ENCODE measurements at places on chromosomes 3 and 15. TPM values are rescaled to one million over a fixed set of nuclear protein-coding genes. Genes with fewer than 3 reads are reported as not detected.

The C3orf85 gene
- not detected for total RNA-seq

The HYAL1 gene
- 0.28 TPM for total RNA-seq

The CLDN11 gene
- total RNA-seq: not detected

The SLC15A2 gene
- total RNA-seq: 0.95 TPM

The TRANK1 gene
- total RNA-seq: 2.3 TPM

The PLA2G4E gene
- total RNA-seq: not detected

The PIERCE2 gene
- total RNA-seq: not detected

The TMC3 gene
- total RNA-seq: not detected

The FBXO40 gene
- total RNA-seq: not detected

DNA sequence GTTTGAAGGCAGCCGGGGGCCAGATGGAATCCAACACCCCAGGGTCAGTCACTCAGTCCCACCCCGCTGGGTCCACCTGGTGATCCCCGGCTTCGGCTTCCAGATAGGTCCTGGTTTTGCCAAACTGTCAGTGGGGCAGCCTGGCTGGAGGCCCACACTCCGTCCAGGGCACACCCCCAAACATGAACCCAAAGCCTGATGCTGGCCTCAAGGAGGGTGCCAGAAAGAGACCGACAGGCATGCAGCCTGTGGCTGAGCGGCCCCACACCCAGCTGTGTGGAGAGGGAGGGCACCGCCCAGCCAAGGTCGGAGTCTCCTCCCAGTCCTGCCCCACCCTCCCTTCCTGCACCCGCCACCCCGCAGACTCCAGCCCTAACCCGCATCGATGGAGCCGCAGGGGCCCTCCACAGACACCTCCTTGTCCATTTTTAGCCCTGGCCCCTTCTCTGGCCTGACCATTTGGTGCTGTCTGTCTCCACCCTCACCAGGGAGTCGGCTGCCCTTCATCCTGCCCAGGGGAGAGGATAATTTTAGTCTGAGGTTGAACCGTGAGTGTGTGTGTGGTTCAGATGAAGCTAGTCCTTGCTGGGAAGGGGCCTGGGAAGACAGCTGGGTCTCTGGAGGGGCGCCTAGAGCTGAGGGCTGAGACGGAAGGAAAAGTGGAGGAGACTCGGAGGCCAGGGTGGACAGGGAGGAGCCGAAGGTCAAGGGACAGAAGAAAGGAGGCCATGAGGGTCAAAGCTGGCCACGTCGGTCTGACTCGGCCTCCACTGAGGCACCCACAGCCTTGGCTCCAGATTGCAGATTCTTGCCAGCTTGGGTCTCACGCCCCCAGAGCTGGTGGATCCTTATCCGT lies 23.1 kb downstream of the TNK2 start:
- DNase-seq: no peak
- peaks cover 23% of the 10 kb centered on the region for H3K36me3 ChIP-seq
- no peaks in the 10 kb centered on the region for H3K4me1 ChIP-seq
- no peak overlapping the region for H3K4me3 ChIP-seq
- no peak overlapping the region for H3K27ac ChIP-seq

GRCh38 chr3:111070772-111071256 lies 802 bp upstream of the NECTIN3 start:
- H3K4me3 ChIP-seq: peak overlapping the region; percentile 94
- DNase-seq: peak; percentile 73
- peaks cover 30% of the 10 kb centered on the region for H3K4me1 ChIP-seq
- H3K27ac ChIP-seq: peak overlapping the region; percentile 87
- no peaks in the 10 kb centered on the region for H3K36me3 ChIP-seq

- H3K4me3 ChIP-seq: no peak overlapping the region
- H3K27ac ChIP-seq: no peak overlapping the region
- H3K4me1 ChIP-seq: peaks cover 3% of the 10 kb centered on the region
- no peaks in the 10 kb centered on the region for H3K27me3 ChIP-seq
Measured at GRCh38 chr3:27570421-27571106, 86.4 kb upstream of the SLC4A7 start.

GRCh38 chr3:163490119-163490518 lies 1588.2 kb downstream of the SI start:
- H3K4me1 ChIP-seq: no peaks in the 10 kb centered on the region
- no peaks in the 10 kb centered on the region for H3K36me3 ChIP-seq
- peak; percentile 67 for DNase-seq
- H3K27ac ChIP-seq: no peak overlapping the region

GRCh38 chr3:62559831-62560445 lies 186.6 kb upstream of the FEZF2 start:
- no peak overlapping the region for H3K4me3 ChIP-seq
- H3K27me3 ChIP-seq: no peaks in the 10 kb centered on the region
- no peak for DNase-seq
- no peaks in the 10 kb centered on the region for H3K36me3 ChIP-seq

DNA sequence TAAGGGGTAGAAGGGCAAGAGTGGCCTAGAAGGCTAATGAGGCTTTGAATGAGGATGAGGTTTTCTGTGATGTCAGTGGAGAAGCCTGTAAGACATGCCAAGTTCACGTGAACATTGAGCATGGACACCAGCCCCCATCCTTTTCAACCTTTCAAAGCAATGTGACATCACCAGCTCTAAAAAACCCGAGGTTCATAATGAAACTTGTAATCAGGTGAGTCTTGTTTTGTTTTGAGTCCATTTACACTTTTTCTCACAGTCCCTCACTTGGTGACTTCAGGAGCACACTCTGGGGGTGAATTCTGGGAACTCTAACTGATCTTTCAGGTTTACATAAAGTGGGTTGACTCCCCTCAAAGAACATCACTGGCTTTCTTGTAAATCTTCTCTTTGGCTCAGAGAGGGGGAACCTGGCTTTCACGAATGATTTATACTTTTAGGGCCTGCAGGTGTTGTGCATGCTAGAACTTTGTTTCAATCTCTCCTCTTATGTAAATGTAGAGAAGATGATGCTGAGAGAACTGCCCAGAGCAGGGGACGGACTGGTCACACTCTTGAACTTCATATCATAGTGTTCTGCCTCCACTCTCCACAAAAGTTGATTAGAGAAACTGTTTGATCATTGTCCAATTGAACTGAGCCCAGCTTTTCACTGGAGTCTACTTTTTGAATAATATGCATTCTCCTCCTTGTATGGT lies 224.7 kb upstream of the SATB1 start:
- peak; percentile 89 for DNase-seq
- peak overlapping the region; percentile 93 for H3K27ac ChIP-seq
- peaks cover 10% of the 10 kb centered on the region for H3K36me3 ChIP-seq
- peak overlapping the region; percentile 61 for H3K4me3 ChIP-seq

- no peak overlapping the region for H3K4me3 ChIP-seq
- H3K27me3 ChIP-seq: peaks cover 2% of the 10 kb centered on the region
- no peak for DNase-seq
- H3K36me3 ChIP-seq: no peaks in the 10 kb centered on the region
- no peak overlapping the region for H3K27ac ChIP-seq
- peaks cover 39% of the 10 kb centered on the region for H3K4me1 ChIP-seq
Measured at GRCh38 chr3:177362626-177363025, 165.3 kb upstream of the TBL1XR1 start.

- no peaks in the 10 kb centered on the region for H3K36me3 ChIP-seq
- H3K27me3 ChIP-seq: no peaks in the 10 kb centered on the region
- DNase-seq: no peak
- H3K27ac ChIP-seq: no peak overlapping the region
- H3K4me1 ChIP-seq: no peaks in the 10 kb centered on the region
Measured at GRCh38 chr3:55724821-55725220, 237.7 kb upstream of the WNT5A start.

GRCh38 chr15:57537488-57538264 lies 54.0 kb upstream of the MYZAP start:
- no peak overlapping the region for H3K27ac ChIP-seq
- DNase-seq: no peak
- peaks cover 5% of the 10 kb centered on the region for H3K27me3 ChIP-seq
- peaks cover 3% of the 10 kb centered on the region for H3K4me1 ChIP-seq

DNA sequence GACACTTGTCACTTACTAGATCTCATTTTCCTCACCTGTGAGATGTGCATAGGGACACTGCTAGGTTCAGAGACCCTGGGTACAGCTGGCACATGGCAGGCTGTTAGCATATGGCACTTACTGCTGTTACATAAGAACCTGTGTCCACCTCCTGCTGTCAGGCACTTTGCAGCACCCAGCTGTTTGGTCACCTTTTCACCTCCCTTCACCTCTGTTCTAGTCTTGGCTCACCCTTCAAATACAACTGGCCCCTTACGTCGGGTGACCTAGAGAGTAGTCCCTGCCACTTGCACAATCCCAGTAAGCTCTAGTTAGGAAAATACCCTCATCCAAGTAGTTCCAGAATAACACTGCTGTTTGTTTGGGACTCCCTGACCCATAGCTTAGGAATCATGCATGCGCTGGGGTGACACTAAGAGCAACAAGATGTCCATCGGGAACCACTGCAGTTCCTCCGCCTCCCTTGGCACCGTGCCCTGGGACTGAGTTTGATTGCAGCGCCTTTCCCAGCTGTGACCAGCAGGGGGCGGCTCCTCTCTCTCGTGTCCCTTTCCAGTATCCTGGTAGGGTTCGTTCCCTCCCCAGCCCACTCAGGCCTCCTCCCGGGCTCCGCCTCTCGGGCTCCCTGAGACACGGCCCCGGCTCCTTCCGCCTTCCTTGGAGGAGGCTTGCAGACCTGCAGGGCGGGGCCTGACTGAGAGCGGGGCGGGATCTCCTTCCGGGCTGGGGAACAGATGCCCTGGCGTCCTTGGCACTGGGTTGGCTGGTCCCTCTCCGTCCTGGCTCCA lies 78.6 kb downstream of the ABHD5 start:
- H3K4me3 ChIP-seq: no peak overlapping the region
- H3K36me3 ChIP-seq: no peaks in the 10 kb centered on the region
- H3K4me1 ChIP-seq: peaks cover 16% of the 10 kb centered on the region
- H3K27ac ChIP-seq: no peak overlapping the region
- peaks cover 27% of the 10 kb centered on the region for H3K27me3 ChIP-seq

DNA sequence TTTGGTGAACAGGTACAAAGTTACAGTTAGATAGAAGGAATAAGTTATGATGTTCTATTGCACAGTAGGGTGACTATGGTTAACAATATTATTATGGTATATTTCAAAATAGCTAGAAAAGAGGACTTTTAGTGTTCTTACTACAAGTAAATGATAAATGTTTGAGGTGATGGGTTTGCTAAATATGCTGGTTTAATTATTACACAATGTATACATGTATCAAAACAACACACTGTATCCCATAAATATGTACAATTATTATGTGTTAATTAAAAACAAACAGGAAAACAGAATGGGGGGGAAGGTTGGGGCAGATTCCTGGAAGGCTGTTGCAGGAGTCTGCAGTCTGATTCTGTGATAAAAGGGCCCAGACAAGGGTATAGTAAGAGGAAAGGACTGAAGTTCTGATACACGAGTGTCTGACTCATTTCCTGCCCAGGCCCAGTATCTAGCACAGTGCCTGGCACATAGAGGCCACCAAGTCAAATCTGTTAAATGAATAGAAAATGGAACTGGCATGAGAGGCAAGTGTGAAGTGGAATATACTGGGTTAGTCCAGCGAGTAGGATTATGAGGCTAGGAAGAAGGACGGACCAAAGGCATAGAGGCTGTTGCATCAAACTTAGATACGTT lies 7.2 kb upstream of the ENTPD3 start:
- peaks cover 7% of the 10 kb centered on the region for H3K4me1 ChIP-seq
- no peak overlapping the region for H3K4me3 ChIP-seq
- no peak for DNase-seq
- H3K27ac ChIP-seq: no peak overlapping the region
- H3K27me3 ChIP-seq: peaks cover 2% of the 10 kb centered on the region
- no peaks in the 10 kb centered on the region for H3K36me3 ChIP-seq

GRCh38 chr3:155070932-155071387 lies 9.2 kb upstream of the MME start:
- H3K4me3 ChIP-seq: no peak overlapping the region
- H3K4me1 ChIP-seq: no peaks in the 10 kb centered on the region
- no peak overlapping the region for H3K27ac ChIP-seq
- H3K27me3 ChIP-seq: no peaks in the 10 kb centered on the region

DNA sequence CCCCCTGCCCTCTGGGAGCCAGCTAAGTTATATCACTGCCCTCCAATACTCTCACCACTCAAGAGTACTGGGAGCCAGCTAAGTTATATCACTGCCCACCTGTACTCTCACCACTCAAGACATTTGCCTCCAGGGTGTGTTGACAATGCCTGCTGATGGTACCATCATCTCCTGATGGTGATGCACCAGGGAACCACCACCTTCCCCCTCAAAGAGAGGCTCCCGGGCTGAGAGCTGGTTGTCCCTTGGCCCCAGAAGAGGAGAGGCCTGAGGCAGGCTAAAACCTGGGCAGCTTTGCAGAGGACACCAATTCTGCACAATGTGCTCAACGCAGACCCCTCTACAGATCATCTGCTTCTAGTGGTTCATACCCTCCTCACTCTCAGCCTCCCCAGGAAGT lies 7.5 kb upstream of the HAPLN3 start:
- no peak overlapping the region for H3K27ac ChIP-seq
- peaks cover 19% of the 10 kb centered on the region for H3K4me1 ChIP-seq
- H3K4me3 ChIP-seq: no peak overlapping the region
- no peak for DNase-seq
- H3K36me3 ChIP-seq: no peaks in the 10 kb centered on the region

DNA sequence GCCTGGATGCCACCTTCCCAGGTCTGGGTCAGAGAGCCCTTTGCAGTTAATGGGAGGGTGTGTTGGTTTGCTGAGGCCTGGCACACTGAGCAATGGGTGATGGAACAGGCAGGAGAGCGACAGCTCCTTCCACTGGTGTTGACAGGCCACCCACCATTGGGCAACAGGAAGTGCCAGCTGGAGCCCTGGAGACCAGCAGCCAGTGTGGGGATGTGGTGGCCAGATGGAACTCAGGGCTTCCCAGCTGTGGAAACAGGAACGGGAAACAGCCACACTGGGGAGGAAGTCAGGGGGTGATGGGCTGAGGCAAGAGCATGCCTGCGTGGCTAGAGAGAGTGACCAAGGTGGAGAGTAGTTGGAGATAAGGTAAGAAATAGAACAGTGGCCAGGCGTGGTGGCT lies 9.3 kb downstream of the PSTPIP1 start:
- peaks cover 79% of the 10 kb centered on the region for H3K4me1 ChIP-seq
- H3K27me3 ChIP-seq: no peaks in the 10 kb centered on the region
- DNase-seq: no peak
- peaks cover 58% of the 10 kb centered on the region for H3K36me3 ChIP-seq
- H3K4me3 ChIP-seq: peak overlapping the region; percentile 80

GRCh38 chr15:64623347-64623996 lies 151.9 kb downstream of the RBPMS2 start:
- peak overlapping the region; percentile 75 for H3K4me3 ChIP-seq
- H3K4me1 ChIP-seq: peaks cover 72% of the 10 kb centered on the region
- H3K36me3 ChIP-seq: peaks cover 13% of the 10 kb centered on the region
- peak; percentile 61 for DNase-seq

DNA sequence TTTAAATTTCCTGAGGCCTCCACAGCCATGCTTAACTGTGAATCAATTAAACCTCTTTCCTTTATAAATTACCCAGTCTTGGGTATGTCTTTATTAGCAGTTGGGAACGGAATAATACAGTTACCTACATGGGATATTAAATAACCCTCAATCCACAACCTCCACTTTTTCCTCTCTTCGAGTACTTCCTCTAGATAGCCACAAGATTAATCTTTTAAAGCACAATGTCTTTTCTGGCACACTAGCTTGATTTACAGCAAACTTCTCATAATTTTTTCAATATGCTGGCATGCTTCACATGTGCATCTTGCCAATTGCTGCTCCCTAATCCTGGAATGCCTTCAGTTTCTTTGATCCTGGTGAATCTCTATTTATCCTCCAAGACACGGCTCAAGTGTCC lies 92.2 kb downstream of the P2RY1 start:
- H3K4me1 ChIP-seq: no peaks in the 10 kb centered on the region
- no peak overlapping the region for H3K4me3 ChIP-seq
- no peak for DNase-seq
- H3K36me3 ChIP-seq: no peaks in the 10 kb centered on the region
- H3K27ac ChIP-seq: no peak overlapping the region

All from activated CD4-positive, alpha-beta T cell treated with anti-CD3 and anti-CD28 coated beads, Interleukin-2, amount 10 ng/mL, durations not matched to agents 24 days and 14 days (primary cell).